Caki2 (cell line): ENCODE measurements at places on chromosomes 5 and 9. TPM values are rescaled to one million over a fixed set of nuclear protein-coding genes. Genes with fewer than 3 reads are reported as not detected.

- no peak for DNase-seq
These were observed 17.2 kb upstream of the MLANA start for GRCh38 chr9:5873439-5873838.

RAD50 gene
- total RNA-seq, result 14.9 and 19.6 TPM in 2 replicates

DNA sequence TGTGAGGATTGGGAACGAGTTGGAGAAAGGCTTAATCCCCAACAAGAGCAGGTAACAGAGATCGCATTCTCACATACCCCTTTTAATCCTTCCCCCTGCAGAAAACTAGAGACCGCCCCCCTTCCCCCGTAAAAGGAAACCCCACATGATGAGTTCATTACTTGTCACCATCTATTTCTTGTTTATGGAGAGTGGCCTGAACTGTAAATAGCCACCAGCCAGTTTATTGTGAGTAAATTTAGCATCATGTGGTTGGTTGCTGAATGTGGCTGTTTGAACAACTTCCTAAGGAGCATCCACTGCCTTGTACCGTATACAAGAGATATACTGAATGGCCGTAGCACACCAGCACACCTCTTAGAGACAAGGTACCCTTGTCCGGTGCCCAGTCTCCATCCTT is 62.1 kb downstream of the TJP2 start:
- DNase-seq, result no peak

DNA sequence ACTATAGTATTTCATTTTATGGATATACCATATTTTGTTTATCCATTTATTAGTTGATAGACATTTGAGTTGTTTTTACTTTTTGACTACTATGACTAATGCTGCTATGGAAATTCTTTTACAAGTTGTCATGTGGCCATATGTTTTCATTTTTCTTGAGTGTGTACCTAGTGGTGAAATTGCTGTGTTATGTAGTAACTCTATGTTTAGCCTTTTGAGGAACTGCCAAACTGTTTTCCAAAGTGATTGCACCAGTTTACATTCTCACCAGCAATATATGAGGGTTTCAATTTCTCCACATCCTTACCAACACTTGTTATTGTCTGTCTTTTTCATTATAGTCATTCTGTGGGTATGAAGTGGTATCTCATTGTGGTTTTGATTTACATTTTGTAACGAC is 75.4 kb downstream of the GRIA1 start:
- no peak for DNase-seq

- DNase-seq, result no peak
These were observed 566.9 kb downstream of the PDE4D start for GRCh38 chr5:59326596-59326995.

- DNase-seq, result peak; percentile 40
These were observed 3.6 kb downstream of the ALDH1A1 start for GRCh38 chr9:72949244-72949582.

DNA sequence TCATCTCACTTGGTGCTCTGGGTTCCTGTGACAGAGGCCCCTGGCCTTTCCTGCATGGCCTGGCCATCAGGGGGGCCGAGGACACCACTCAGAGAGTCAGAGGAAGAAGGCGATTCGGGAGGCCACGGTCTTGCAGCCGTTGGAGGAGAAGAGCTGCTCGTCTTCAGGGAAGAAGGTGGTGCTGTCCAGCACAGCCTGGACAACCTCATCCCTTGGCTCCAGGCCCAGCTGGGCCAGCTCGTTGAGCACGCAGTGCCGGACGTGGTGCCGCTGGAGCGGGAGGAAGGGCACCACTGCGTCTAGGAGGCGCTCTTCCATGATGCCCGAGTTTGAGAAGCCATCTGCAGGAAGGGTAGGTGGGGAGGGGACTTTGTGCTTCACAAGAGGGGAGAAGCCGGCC is 3.2 kb downstream of the TOR2A start:
- no peak for DNase-seq

DNA sequence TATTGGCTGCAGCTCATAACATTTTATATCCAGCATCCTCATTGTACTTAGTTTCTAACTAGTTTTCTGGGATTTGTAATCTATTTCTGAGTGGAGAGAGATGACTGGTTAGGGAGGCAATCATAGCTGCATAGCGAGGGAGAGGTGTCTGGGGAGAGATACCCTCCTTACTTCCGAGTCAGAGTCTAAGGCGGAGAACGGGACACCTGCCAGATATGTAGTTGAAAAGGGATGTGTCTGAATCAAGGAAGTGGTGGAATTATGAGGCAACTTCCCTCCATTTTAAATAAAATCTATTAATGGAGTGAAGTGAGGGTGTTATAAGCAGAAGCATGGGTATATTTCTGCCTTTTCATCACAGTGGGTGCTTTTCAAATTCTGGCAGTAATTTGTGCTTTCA is 126.5 kb downstream of the MAST4 start:
- DNase-seq, result no peak

GRCh38 chr9:136379003-136379287 is 5.5 kb upstream of the CARD9 start:
- DNase-seq, result no peak

GRCh38 chr5:147691130-147691529 is 91.4 kb downstream of the JAKMIP2 start:
- no peak for DNase-seq

DNA sequence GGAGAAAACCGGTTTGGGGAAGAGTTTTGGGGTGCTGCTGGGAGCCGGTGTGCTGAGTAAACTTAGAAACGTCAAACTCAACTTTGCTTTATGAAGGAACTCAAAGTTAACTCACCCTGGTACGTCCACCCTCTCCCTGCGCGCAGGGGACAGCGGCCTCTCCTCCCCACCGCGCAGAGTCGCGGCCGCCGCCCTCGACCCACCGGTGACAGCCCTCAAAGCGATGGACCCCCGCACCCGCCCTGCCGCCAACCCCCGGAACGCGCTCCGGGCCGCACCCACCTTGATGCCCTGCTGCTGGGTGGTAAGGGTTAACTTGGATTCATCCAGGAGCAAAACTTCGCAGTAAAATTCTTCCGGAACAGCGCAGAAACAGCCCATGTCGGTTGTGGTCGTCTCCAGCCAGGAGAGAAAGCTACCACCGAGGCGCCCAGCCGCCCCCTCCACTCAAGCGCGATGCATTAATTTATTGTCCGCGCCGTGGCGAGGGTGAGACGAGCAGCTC is 366 bp downstream of the EPB41L4A start:
- DNase-seq, result peak; percentile 13

GRCh38 chr5:27590503-27590902 is 552.1 kb upstream of the CDH9 start:
- no peak for DNase-seq

TTC39B gene
- total RNA-seq, result 0.81 and 8.0 TPM in 2 replicates

C9orf153 gene
- total RNA-seq, result not detected in 2 replicates

PCDHGB3 gene
- not detected in 2 replicates for total RNA-seq

- DNase-seq, result no peak
These were observed 64.5 kb downstream of the PTPRD start for GRCh38 chr9:10548348-10548747.

DNA sequence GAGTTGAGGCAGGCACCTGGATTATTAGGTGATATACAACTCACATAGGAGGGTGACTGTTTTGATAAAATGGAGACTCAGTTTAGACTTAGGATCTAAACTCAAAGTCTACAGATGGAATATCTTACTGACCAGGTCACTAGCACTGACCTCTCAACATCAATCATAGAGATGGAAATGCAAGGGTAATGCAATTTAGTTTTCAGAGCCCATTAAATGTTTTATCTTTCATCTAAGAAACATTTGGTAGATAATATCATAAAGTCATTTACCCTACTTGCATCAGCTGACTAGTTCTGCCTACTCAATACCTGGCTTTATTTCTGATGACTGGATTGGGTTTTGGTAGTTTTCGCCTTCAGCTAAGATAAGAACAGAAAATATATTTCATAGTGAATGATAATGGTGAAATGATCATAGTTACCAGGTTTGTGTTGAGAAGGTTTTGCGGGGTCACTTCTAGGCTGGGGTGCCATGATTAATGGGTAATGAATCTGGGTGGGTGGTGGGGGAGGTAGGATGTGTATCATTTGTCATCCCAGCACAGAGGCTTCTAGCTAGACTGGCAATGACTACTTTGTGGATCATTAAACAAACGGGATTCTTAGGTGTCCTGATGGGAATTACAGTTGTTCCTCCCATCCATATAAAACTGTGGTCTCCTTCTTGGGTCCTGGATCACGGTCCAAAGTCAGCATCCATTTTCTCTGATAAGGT is 173.4 kb downstream of the PPP2R2B start:
- no peak for DNase-seq

- no peak for DNase-seq
These were observed 70.8 kb downstream of the ACTL7B start for GRCh38 chr9:108784998-108785397.

DNA sequence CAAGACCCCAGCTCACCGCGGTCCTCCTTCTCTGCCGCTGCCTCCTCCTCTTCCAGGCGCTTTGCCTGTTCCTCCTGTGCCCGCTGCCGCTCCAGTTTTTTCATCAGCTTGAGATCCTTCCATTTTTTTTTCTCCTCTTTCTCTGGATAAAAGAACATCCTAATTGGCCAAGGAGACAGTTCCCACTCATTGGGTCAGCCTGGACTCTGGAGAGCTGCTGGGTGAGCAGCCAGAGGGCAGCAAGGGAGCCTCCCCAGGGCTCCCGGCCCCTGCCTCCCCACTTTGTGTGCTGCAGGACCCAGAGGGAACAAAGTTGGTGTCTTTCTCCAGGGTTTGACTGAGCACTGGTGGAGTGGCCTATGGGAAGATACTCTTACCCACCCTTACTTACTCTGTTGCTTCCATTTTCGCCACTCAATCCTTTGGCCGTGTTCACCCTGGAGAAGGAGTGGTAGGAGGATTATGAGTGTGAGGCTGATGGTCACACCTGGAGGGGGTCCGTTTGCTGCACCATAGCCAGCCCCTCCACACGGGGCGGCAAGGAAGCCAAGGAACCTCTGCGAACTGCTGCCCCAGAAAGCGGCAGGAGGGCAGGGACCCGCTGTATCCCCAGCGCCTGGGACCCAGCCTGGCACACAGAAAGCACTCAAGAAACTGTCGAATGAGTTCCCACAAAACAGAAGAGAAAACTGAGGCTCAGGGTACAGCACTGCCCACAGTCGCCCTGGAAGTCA is 708 bp downstream of the SPOUT1 start:
- DNase-seq, result no peak

- DNase-seq, result peak; percentile 31
These were observed 249.8 kb upstream of the ZNF608 start for GRCh38 chr5:124996023-124996763.

DNA sequence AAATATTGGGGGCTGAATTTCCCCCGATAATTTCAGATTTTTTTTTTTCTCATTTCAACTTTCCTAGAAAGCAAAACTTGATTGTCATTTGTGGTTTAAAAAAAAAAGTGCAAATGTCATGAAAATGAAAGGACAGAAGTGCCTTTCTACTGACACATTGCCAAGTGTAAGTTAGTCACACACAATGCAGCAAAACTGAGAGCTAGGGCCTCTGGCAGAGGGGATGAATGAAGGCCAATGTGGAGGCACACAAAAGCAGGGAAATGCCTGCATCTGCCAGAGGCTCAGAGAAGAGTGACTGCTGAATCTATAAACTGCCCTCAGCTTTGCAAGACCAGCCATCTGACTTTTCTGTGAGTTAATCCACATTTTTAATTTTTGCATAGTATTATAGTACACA is 6.8 kb upstream of the IFNA5 start:
- no peak for DNase-seq

DNA sequence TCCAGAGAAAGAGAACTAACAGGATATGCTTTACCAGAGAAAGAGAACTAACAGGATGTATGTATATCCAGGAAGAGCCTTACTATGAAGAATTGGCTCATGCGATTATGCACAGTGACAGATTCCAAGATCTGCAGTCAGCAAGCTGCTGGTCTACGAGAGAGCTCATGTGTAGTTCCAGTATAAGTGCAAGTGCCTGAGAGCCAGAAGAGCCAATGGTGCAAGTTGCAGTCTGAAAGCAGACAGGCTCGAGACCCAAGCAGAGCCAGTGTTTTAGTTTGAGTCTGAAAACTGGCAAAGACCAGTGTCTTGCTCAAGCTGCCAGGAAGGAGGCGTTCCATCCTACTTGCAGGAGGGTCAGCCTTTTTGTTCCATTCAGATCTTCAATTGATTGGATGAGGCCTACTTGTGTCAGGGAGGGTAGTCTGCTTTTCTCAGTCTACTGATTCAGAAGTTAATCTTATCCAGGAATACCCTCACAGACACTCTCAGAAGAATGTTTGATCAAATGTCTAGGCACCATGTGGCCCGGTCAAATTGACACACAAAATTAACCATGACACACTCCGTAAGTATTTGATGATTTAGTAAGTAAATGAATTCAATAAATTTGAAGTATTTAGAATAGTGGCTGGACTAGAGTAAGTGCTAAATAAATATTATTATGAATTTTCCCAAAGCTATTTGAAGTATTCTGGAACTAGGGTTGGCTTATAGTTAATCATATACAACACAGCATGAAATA is 372.1 kb upstream of the SGCD start:
- DNase-seq, result no peak

GRCh38 chr9:127778280-127779135 is at the start of gene SH2D3C:
Gene SH2D3C, minus strand, starts transcription at chr9:127778666. Its CDS starts 39 bp downstream, at chr9:127778627.
- DNase-seq, result no peak

FOXD4L3 gene
- total RNA-seq, result not detected in 2 replicates

GRCh38 chr9:106615118-106615889 is 247.7 kb upstream of the ZNF462 start:
- no peak for DNase-seq

DNA sequence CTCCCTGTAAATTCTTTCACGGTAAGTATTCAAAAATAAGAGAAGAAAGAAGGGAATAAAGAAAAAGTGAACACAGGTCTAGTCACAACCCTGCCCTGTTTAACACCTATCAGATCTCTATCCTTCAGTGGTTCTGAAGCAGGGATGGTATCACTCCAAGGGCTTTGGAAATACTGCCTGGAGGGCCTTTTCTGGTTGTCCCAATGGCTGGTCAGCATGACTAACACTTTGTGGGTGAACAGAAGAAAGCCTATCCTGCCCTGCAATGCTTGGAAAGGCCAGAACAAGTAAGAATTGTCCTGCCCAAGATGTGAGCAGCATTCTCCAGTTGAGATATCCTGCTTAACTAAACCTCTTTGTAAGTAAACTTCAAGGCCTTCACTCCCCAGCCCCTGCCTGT is 124.9 kb downstream of the TMEM167A start:
- DNase-seq, result peak; percentile 28

AGGF1 gene
- total RNA-seq, result 15.9 and 18.3 TPM in 2 replicates
